ENCODE measurements at places on chromosomes 1 and 21. TPM values are rescaled to one million over a fixed set of nuclear protein-coding genes. Genes with fewer than 3 reads are reported as not detected.

FNBP1L gene
- total RNA-seq = 25.1 TPM

KCNQ4 gene
- 4.2 TPM for total RNA-seq

CELA2A gene
- total RNA-seq = not detected

TMIGD3 gene
- 1.6 TPM for total RNA-seq

SPOCD1 gene
- total RNA-seq = not detected

F5 gene
- 1.0 TPM for total RNA-seq

LGR6 gene
- 0.52 TPM for total RNA-seq

ACTL8 gene
- not detected for total RNA-seq

EPHA8 gene
- not detected for total RNA-seq

RAP1A gene
- total RNA-seq = 16.7 TPM

OR2L5 gene
- not detected for total RNA-seq

ESRRG gene
- 25.1 TPM for total RNA-seq

SVBP gene
- total RNA-seq = 34.4 TPM

UBE2U gene
- not detected for total RNA-seq

S100A11 gene
- 10.4 TPM for total RNA-seq

FAM131C gene
- total RNA-seq = not detected

TEDDM1 gene
- not detected for total RNA-seq

NIT1 gene
- total RNA-seq = 16.2 TPM

AHDC1 gene
- total RNA-seq = 19.8 TPM

Measured in skeletal muscle tissue (tissue), 5 donors.